ENCODE measurements at places on chromosomes 2 and 18.

GRCh38 chr18:54222922-54223567, 1.4 kb downstream of the MBD2 start:
- DNase-seq: no peak

GRCh38 chr18:7876354-7877104, 309.4 kb downstream of the PTPRM start:
- DNase-seq: no peak

GRCh38 chr2:240311821-240312220, 123.6 kb upstream of the GPC1 start:
- DNase-seq: no peak

- DNase-seq: no peak
These were observed 751 bp upstream of the NMI start for GRCh38 chr2:151289972-151290866.

DNA sequence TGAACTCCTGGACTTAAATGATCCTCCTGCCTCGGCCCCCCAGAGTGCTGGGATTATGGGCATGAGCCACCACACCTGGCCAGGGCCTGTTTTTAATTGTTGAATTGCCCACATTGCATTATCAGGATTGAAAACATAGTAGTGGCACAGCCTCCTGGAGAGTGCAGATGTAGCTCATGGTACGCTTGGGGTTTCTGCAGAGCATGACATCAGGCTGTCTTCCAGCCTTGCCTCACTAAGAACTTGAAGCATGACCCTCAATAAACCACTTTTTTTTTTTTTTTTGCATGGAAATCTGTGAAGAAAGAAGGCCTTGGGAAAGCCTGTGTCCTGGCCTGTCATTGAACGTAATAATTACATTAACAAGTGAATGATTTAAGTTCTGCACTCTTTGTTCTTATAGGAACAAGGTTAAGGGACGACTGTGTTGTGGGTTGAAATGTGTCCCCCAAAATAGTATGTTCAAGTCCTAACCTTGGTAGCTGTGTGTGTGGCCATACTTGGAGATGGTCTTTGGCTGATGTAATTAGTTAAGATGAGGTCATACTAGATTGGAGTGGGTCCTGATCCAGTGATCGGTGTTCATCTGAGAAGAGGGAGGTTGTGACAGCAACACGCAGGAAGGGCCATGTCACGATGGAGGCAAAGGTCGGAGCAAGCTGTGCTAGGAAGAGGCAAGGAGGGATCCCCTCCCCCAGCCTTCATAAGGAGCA, 90.2 kb downstream of the AGAP1 start:
- DNase-seq: no peak

DNA sequence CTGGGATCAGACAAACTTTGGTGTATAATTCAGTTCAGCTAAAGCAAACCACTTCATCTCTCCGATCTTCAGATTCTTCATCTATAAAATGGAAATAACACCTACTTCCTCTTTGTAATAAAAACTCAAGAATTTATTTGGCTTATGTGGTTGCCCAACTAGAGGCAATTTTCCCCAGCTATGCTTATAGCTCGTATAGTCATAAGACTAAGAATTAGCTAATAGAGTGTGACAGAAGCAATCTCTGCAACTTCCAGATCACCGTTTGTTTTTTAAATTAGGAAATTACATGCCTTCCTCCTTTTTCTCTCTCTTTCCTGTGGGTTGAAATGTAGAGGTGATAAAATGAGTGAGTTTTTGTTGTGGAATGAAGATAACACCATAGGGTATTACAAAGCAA, 35.3 kb upstream of the KCNF1 start:
- no peak for DNase-seq

DNA sequence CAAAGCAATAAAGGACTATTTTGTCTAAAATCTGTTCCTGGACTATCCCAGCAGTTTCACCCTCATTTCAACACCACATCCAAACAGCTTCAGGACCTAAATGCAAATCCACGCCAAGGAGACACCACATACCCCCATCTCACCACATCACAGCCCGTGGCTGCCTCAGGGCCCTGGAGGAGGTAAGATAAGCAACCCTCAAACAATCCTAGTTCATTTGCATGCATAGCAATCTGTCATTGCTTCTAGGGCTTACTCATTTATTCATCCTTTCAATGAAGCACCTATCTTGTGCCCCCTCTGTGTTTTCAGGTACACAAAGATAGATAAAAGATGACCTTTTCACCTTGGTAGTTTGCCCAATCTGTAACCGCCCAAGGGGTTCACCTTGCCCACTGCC, 86.5 kb downstream of the VSNL1 start:
- no peak for DNase-seq

DNA sequence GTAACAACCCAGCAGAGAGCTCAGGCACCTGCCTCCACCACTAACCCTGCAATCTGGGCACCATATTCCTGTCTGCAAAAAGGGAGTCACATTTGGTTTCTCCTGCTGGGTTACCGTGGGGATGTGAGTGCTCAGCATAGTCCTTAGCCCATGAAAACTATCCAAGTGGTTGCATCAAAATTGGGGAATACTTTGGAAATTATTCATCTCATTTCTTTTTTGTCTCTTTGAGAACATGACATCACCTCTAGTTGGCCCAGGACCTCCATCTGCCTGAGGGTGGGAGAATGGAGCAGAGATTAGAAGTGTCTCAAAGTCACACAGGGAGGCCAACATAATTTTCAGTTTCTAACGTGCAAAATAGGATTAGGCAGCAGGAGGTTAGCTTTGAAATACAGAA, 19.3 kb upstream of the SPP2 start:
- DNase-seq: no peak

GRCh38 chr2:1986598-1986997, 242.3 kb upstream of the PXDN start:
- no peak for DNase-seq
